ENCODE measurements at places on chromosomes 4 and X. TPM values are rescaled to one million over a fixed set of nuclear protein-coding genes. Genes with fewer than 3 reads are reported as not detected.

- no peak for DNase-seq
Measured at GRCh38 chrX:39821709-39822095, 276.1 kb downstream of the BCOR start.

- no peak for DNase-seq
Measured at GRCh38 chr4:89821612-89822011, 15.3 kb downstream of the SNCA start.

DNA sequence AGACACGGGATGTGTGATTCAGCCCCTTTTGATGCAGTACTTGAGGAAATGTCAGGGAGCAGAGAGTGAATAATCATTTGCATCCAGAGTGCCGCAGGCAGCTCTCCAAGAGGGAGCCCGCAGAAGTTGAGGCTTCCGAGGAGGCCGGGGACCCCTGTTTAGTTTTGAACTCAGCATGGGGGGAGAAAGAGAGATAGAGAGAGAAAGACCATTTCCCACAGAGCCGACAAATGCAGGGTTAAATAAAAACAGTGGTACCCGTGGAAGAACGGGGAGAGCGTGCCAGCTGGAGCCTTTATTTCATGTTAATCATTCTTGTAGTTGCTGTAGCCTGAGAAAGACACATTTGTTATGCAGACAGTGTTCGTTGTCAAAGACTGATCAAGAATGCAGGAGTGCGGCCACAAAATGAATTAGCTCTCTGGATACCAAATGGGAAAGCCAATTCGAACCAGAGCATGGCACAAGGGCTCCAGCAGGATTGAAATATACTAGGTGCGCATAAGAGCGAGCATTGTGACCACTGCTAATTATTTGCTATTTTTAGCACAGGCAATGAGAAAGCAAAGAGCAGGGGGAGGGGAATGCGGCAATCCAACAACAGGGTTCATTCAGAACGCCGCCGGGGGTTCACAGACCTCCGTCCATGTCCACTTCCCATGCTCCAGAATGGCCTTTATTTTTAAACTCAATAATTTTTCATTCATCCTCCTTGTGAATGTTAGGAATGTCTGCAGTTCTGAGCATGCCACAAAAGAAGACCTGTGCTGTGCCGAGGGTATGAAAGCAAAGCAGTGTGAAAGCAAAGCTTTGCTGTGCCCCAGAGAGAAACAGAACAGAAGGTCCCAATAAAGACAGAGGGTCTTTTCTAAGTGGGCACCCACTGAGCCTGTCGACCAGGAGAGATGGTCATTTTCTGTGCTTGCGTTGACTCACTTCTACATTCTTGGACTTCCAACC lies 243.9 kb upstream of the VCX3A start:
- no peak for DNase-seq

- no peak for DNase-seq
Measured at GRCh38 chr4:108483079-108483478, 137.3 kb upstream of the RPL34 start.

DNA sequence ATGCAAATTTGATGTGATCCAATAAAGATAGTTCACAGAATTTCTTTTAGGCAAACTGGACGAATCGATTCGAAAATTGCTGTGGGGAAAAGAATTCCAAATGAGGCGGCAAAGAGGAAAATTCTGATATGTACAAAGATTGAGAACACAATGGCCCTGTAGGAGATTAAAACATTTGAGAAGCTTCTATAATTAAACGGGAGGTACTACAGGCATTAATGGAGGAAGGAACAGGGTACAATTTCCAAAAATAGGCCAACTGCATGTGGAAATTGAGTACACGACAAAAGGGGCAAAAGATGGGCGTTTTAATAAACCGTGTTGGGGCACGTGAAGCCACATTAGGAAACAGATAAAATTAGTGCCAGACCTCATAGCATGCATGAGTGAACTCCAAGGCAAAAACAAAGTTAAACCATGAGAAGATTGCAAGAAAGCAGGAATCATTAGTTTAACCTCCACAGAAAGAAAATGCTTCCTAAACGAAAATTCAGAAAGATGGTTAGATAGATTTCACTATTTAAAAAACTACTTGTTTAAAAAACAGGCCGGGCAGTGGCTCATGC lies 68.4 kb downstream of the DHRSX start:
- DNase-seq = no peak

DNA sequence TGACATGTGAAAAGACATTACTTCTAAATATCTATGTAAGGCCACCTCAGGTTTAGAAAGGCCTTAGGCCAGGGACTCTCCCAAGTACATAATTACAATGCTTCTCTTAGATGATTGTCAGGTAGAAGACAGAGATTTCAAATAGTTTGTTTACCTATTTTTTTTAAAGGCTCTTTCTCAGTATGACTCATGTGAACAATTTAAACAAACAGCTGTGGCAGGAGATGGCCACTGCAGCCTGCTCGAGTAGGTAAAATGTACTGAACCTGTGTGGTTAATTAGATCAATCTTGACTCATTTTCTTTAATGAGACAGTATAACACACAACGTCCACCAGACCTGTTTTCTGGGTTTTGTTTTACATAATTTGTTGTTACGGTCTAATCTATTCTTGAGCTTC lies 50.2 kb downstream of the LEF1 start:
- no peak for DNase-seq

DNA sequence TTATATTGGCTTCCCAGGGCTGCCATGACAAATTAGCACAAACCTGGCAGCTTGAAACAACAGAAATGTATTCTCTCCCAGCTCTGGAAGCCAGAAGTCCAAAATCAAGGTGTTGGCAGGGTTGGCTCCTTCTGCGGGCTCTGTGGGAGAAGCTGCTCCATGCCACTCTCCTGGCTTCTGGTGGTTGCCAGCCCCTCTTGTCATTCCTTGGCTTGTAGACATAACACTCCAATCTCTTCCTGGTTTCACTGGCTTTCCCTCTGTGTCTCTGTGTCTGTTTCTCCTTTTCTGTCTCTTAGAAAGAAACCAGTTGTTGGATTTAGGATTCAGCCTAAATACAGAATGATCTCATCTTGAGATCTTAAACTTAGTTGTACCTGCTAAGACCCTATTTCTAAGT lies 85.5 kb downstream of the USP46 start:
- no peak for DNase-seq

DNA sequence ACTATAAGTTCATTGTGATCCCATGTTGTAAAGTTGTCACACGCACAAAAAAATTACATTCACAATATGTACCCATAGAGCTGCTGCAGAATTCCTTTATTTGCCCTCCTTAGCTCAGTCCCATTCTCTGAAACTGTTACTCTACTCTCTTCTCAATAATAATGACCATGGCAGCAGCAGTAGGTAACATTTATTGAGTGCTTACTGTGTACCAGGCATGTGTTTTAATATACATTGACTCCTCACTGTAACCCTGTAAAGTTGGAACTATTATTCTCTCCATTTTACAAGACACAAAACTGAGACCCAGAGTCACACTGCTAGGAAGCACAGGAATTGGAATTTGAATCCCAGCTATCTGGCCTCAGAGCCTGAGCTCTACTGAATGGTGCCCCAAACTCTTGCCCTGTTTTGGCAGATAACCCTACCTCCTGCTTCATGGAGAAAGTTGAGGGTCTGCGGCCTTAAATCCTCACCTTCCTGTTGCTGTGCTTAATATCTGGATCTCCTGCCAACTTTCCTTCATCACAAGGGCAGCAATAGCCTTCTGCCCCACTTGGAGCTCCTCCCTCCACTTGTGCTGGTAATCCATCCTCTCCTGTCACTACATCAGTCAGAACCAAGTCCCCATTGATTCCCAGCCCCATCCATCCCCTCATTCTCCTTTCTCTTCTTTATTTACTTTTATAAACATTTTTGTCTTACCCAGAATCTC lies 20.8 kb downstream of the GK start:
- DNase-seq = no peak

Gene COL4A6
- total RNA-seq = 1.2 TPM

Gene TMEM175
- 20.5 TPM for total RNA-seq

Gene VCX3A
- total RNA-seq = not detected

Gene TMEM35A
- total RNA-seq = 0.41 TPM

Gene NXF2
- not detected for total RNA-seq

Gene FRAS1
- 35.8 TPM for total RNA-seq

Gene GABRG1
- not detected for total RNA-seq

Gene GPR50
- not detected for total RNA-seq

Gene GAGE12F
- not detected for total RNA-seq

Gene MAGED4B
- 52.5 TPM for total RNA-seq

Gene TSC22D3
- 75.0 TPM for total RNA-seq

Gene SPANXA2
- total RNA-seq = 0.41 TPM

Measured in kidney epithelial cell (primary cell).